Kidney (tissue), 22 donors: ENCODE measurements at places on chromosomes 16 and 17.

DNA sequence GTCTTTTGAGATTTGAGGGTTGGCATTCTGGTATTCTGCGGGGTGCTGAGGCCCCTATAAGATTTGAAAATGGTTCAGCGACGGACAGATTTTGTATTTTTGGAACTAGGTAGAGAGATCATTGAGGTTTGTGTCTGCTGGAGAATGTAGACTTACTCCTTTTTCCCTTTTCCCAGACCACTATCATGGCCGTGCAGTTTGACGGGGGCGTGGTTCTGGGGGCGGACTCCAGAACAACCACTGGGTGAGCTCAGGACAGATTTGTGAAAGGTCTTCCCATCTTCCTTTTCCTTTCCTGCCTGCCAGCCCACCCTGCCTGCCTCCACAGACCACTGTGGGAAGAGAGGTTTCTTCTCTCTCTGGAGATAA lies 572 bp downstream of the PSMB6 start:
- DNase-seq, result no peak

GRCh38 chr17:55458978-55459377 lies 37.3 kb upstream of the MMD start:
- DNase-seq, result no peak

- no peak for DNase-seq
These were observed 24.8 kb upstream of the ASGR2 start for GRCh38 chr17:7139400-7139799.

DNA sequence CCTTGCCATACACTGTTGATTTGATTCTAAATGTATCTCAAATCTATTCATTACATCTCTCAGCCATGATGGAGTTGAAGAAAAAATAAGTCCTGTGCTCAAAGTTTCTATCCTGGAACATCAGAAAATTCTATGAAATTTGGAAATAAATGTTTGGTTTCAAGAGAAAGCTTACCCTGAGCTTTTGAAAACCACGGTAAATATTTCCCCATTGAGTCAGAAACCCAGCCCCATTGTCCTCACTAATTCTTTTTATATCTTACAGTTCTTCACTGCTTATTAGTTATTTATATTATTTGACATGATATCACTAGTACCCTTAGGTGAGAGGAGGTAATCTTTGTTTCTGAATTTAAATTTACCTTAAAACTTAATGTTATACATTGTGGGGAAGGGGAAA lies 128.5 kb downstream of the MRTFB start:
- no peak for DNase-seq

DNA sequence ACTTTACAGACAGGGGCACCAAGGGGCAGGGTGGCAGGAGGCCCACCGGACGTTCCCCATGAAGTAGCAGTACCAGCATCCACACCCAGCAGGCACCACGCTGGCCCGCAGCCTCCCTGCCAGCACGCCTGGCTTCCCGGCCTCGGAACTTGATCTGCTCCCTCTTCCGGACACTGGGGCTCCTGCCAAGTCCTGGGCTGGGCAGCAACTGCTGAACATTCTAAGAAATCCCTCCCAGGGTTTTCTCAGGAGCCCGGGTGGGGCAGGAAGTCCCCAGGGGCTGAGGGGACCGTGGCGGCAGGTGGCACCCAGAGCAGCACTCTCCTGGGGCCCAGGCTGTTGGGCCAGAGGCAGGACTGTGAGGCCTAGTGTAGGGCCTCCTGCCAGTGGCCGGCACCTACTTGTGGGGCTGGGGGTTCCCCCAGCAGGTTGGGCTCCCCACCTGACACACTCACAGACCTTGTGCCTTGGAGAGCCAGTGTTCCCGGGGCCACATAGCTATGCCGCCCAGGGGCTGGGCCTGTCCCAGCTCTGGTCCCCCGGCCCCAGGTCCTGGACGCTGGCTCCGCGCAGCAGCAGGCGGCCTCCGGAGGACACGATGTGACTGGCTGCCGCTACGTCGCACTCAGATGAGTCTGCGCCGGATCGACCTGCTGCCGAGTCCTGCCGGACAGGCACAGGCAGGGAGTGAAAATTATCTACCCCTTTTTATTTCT lies 86.2 kb upstream of the CBX4 start:
- DNase-seq, result no peak

DNA sequence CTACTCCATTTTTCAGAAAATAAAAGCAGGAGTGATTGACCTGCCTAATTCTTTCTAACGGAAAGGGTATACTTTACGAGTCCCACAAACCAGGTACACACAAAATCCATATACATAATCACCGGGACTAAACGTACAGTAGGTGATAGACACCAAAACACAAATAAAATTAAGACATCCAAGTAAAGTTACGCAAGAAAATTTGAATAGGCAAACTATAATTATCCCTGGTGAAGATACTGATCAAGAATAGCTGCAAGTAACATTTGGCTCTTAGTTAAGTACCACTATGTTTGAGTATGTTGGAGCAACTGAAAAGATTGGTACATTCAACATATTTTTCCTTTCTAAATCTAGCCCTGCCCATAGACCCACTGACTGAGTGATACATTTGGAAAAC lies 1.7 kb downstream of the HELZ start:
- DNase-seq, result no peak

DNA sequence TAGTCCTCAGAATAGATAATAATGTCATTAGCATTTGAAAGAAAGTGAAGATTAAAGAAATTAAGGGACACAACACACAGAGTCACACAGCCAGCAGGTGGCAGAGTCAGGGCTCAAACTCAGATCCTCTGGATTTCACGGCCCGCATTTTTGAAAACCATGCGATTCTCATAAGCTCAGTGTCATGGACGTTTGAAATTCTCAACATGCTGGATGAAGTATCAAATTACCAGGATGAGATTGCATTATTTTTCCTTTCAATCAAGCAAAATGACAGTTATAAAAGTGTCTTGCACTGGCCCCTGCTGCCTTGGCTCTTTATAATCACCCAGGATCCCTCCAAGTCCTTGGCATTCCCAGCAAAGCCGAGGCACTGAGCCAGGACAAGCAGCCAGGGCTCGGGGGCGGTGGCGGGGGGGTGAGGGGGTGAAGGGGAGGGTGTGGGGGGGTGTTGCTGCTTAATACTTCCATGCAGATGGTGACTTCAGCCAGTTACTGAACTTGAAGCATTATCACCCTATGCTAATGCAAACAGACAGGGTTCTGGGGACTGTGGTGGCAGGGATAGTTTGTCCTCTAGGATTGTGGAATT lies 6.6 kb upstream of the BMERB1 start:
- DNase-seq, result peak; percentile 86

- DNase-seq, result peak; percentile 55
These were observed 401.3 kb downstream of the WWOX start for GRCh38 chr16:78500659-78501270.

GRCh38 chr17:740240-741017 lies 8.0 kb downstream of the TLCD3A start:
- DNase-seq, result no peak

DNA sequence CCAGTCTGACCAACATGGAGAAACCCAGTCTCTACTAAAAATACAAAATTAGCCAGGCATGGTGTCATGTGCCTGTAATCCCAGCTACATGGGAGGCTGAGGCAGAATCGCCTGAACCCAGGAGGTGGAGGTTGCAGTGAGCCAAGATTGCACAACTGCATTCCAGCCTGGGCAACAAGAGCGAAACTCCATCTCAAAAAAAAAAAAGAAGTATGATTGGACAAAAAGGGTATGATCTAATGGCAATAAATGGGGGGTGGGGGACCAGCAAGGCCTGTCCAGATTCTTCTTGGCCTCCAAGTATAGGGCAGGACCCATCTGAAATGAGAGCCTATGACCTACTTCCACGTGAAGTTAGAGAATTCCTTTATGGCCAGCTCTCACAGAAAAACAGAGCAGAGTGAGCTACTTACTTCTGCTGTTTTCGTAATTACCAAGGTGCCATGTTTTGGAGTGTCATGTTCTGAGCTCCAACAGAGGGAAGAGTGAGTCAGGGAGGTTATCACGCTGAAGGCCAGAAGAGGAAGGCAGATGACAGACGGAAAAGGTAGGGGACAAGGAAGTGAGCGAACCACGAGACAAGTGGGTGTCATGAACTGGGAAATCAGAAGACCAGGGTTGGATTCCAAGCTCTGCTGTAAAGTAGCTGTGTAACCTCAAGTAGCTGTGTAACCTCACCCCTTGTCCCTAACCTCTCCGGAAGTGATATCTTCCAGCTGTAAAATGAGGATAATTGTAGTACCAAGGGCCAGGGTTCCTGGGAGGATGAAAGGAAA lies 3.6 kb upstream of the ZMYND15 start:
- DNase-seq, result no peak

DNA sequence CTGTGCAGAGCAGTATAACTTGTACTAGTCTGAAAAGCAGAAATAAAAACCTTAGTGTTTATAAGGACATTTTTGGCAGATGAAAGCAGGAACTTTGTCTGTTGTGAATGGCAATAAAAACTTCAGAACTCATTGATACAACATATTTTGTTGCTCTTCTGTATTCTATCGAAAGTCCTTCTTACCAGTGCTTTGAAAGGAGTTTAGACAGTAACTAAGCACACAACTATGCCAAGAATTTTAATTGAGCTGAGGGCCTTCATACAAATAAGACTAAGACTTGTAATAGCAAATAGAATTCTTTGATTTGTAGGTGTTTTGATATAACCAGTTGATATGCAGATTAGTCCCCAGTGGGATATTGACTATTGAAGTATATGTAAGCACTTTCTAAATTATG lies 308.4 kb downstream of the ZFHX3 start:
- DNase-seq, result no peak

- no peak for DNase-seq
These were observed 1554.6 kb downstream of the CDH8 start for GRCh38 chr16:60481591-60481990.

GRCh38 chr16:85948138-85948509 lies 49.2 kb downstream of the IRF8 start:
- DNase-seq, result no peak

- no peak for DNase-seq
These were observed 22.0 kb downstream of the OR3A1 start for GRCh38 chr17:3276126-3276525.

- no peak for DNase-seq
These were observed 17.5 kb downstream of the NOS2 start for GRCh38 chr17:27782791-27783206.

DNA sequence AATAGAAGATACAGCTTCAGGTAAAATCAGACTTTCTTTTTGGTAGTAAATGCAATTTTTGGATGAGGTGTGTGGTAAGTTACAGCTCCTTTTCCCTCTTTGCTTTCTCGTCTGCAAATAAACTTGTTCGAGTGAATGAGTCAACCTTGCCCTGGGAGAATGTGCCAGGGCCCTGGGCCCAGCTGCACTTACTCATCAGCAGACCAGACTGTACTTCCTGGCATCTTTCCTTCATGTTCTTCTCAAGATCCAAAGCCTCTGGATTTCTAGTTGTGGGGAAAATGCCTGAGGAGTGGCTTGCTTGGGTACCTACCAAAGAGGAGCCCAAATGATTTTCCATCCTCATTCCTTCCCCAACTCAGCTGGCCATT lies 5.4 kb upstream of the G6PC1 start:
- DNase-seq, result no peak

DNA sequence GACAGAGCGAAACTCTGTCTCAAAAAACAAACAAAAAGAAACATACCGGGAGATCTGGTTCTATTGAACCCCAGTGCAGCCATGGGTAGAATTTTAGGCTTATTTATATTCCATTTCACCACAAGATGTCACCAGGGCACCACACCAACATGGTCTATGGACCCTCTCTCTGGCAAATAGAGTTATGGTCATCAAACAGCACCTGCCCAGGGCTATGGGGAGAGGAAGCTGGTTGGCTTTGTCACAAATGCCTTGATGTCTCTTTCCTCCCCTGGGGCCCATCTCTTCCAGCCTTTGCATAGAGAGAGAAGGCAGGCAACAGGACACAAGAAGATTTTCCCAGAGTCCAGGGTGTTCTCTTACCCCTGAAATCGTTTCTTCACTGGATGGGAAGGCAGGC lies 128.4 kb downstream of the WWOX start:
- DNase-seq, result no peak

GRCh38 chr16:11950388-11950787 lies 8.5 kb upstream of the NPIPB2 start:
- no peak for DNase-seq

- no peak for DNase-seq
These were observed 151.5 kb upstream of the TOM1L1 start for GRCh38 chr17:54749157-54749556.

- DNase-seq, result no peak
These were observed 40.7 kb upstream of the GPR139 start for GRCh38 chr16:20114356-20114755.

DNA sequence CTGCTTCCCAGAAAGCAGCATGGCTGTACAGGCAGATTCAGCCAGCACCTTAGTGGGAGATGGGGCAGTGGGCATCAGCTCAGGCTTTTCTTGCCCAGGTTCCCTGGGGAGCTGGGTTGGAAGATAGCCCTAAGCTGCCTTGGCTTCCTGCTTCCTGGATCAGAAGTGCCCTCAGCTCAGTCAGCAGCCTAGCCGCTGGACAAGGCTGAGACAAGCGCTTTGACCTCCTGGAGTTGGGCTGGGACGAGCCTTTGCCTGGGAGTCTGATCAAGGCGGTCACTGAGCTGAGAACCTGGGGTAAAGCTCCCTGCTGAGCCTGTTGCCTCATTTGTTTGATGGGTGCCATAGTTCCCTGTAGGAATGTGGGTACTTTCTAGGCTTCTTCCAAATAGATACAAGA lies 190.0 kb downstream of the RAB11FIP4 start:
- no peak for DNase-seq

DNA sequence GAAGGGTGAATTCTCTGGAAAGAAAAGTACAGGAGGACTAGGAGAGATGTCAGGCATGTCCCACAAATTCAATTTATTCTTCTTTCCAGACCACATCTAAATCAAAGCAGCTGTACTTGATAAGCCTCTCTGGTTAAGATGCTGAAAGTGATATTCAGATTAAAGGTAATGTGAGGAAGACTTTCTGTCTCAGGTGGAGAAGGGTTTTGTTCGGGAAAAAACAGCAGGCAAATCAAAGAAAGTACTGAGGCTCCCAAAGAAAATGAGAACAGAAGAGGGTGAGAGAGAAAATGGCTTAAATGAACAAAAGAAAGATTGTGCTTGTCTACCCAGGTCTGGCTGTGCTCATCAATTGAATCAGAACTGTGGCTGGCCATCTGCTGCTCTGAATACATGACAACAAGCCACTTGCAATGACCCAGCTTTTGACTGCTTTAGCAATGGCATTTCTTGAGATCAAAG lies 55.6 kb downstream of the MMD start:
- no peak for DNase-seq

GRCh38 chr16:13561291-13562070 lies 358.5 kb upstream of the ERCC4 start:
- DNase-seq, result no peak

- no peak for DNase-seq
These were observed 5.7 kb upstream of the NME1 start for GRCh38 chr17:51147650-51148049.

GRCh38 chr17:40532520-40533253 lies 31.3 kb upstream of the TNS4 start:
- DNase-seq, result peak; percentile 41

- DNase-seq, result peak; percentile 50
These were observed 59.2 kb downstream of the TEX14 start for GRCh38 chr17:58632324-58633314.

GRCh38 chr17:7623661-7624060 lies 4.0 kb downstream of the SAT2 start:
- no peak for DNase-seq
